Inflammatory macrophage treated with lipopolysaccharide for 4 hours (primary cell): ENCODE measurements at places on chromosomes 2 and 18.

DNA sequence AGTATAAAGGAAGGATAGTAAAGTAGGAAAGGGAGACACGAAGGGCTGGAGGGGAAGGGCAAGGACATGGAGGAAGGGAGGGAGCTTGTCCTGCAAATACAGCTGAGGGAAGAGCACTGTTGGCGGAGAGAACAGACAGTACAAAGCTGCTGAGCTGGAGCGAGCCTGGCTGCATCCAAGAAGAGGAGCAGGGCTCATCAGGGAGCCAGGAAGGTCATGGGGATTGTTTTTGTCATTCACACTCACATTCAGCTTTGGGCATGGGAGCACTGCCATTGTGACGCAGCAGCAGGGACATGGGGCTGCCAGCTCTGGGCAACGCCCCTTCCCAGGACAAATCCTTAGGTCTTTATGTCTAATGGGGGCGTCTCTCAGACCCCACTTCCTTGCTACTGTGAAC lies 125.1 kb downstream of the COPS8 start:
- DNase-seq: no peak

GRCh38 chr18:22742409-22742808 lies 190.7 kb upstream of the RBBP8 start:
- DNase-seq: no peak

DNA sequence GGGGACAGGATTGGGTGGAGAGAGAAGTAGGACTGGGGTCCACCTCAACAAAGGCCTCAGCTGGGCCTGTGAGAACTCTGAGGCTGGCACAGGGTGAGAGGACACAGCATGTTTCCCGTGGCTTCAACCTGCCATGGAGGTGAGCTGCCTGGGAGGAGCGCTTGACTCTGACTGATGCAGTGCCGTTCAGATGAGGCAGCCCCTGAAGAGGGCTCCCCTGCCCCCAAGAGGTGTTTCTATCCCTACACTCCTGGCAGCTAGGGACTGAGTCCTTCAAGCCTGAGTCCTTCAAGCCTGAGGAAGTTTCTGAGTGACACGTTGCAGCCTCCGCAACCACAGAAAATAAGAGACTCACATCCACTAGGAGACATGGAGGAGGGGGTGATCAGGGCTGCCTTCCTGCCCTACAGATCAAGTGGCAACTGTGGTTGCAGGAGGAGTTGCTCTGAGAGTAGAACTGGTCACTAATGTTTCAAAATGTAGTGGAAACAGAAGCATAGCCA lies 49.6 kb upstream of the TMEM177 start:
- DNase-seq: no peak

- DNase-seq: no peak
These were observed 791.1 kb upstream of the SOX11 start for GRCh38 chr2:4900861-4901770.

DNA sequence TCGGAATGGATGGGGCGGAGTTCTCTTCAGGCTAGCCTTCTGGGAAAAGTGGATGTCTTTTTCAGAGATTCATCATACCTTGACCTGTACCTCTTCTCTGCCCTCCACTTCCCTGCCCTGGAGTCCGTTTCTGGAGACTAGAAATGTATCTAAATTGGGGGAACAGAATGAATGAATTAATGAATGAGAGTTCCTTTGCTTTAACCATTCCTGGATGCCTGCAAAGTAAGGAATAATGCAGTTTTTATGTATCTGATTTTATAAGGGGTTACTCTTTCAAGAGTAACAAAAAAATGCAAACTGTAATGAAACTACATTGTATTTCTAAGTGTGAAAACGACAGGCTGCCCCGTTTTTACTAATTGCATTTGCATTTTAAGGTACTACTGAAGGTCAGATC lies 2.0 kb downstream of the SOWAHC start:
- no peak for DNase-seq

GRCh38 chr2:175080479-175080878 lies 75.3 kb upstream of the CHN1 start:
- DNase-seq: no peak

DNA sequence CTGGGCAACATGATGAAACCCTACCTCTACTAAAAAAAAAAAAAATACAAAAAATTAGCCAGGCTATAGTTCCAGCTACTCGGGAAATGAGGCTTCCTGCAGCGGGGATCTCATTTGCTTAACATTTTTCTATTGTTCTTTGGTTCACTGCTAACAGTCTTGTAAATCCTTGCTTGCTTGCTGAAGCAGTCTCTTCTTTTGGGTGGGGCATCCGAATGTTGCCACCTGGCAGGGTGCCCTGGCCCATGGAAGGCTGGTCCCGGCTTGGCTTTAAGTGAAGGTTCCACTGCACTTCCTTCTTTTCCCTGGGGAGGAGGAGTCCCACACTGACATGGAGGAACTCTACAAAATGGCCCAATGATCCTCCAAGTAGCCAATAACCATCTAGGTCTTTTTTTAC lies 6.0 kb upstream of the ANKRD29 start:
- DNase-seq: no peak

GRCh38 chr2:218566296-218566695 lies 1.9 kb downstream of the USP37 start:
- DNase-seq: peak; percentile 16

DNA sequence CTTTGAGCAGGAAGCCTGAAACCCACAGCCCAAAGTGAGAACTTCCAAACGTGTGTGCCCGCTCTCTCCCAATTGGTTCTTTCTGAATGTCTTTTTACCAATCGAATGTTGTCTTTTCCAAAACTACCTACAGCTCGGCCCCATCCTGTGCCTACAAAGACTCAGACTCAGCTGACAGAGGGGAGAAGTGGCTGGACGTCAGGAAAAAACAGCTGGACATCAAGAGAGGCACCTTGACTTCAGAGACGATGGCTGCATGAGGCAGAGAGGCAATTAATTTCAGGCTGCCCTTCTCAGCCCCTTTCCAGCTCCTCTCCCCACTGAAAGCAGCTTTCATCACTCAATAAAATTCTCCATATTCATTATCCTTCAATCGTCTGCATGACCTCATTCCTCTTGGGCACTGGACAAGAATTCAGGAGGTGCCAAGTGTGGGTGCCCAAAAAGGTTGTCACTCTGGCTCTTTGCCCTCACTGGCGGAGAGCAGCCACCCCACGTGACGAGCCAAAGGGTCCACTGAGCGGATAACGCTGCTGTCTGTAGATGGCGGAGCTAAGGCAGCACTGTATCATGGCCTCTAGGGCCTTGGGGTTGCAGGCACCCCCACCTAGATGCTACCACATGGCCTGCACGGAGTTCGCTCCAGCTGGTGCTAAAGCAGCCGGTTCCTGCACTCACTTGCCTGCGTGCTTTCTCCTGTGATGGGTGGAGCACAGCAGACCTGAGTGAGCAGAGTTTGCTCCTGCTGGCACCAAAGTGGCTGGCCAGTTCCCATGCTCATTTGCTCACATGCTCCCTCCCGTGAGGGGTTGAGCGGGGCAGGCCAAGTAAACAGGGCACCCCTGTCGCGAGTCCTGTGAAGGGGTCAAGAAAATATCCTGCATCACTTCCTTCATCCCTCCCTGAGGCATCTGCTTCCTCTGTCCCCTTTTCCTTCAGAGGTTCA lies 37.9 kb downstream of the FAM210A start:
- DNase-seq: no peak

DNA sequence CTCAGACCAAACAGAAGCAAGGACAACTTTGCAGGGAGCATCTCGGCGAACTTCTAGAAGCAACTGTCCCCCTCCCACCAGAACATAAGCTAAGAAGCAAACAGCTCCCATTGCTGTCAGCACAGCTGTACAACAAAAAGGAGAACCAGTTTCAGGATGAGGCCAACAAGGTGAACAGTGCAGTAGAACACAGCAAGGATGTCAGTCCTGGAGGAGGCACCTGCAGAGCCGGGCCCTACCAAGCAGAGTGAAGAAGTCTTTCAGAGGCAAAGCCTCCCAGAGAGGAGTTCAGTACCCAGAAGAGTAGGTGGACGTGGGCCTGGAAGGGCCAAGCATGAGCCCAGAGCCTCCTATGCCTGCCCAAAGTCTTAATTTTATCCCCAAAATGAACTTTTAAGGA lies 1.0 kb downstream of the PASK start:
- DNase-seq: no peak

DNA sequence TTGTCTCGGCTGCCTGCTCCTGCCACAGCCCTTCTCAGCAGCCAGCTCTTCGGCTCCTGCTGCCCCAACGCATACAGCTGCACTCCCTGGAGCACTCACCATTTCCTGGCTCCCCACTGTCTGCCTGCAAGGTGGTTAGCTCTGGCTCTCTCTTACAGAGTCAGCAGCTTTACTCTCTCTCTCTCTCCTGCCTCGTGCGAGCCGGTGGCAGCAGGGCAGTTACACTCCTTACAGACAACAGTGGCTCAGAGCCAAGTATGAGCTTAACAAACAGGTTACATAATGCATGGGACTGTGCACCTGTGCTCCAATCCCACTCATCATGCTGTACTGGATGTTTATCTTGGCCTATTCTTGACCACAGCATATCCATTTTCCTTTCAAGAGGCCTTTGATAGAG lies 47.4 kb upstream of the DNAJC10 start:
- DNase-seq: no peak

DNA sequence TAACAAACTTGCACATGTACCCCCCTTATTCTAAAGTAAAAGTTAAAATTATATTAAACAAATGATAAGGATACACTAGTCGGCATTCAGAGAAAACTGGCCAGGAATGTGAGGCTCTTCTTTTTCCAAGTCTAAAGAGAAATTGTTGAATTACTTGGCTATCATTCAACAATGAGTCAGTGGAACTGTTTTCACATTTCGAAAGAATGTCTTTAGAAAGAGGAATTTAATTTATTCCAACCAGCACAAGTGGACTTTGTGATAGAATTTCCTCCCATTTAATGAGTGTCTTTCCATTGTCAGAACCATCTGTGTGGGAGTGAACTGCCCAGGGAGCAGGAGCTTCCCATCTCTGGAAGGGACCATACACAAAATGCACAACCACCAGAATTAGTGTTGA lies 792.2 kb downstream of the EPHA4 start:
- DNase-seq: no peak

DNA sequence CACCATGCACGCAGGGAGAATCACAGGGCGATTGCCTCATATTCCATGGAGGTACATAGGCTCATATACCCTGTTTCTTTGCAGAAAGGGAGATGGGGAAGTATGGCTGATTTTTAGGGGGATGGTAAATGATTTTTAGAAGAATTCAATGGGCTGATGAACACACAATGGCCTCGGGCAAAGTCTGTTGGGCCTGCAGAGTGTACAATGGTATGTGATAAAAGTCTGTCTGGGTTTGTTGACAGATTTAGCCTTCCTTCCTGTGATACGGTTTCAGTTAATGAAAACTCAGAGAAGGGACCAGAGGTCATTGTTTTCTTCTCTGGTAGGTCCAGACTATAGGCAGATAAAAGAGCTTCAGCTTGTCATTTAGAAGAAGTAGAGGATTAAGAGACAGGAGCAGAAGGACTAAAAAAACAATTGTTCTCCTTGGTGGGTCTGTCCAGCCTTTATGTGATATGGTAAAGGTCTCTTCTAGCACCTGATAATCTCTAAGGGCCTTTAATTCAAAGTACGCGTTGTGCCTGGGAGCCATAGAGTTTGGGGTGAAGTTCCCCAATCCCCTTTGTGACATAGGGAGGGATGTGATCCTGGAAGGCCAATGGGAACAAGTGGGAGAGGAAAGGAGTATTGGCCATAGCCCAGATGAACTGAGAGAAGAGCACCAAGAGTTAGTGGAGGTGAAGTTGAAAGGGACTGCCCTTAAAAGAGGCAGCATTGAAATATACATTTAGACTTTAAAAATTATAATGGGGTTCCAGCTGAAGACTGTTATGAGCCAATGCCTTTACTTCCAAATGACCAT lies 107.5 kb upstream of the SERPINE2 start:
- no peak for DNase-seq

DNA sequence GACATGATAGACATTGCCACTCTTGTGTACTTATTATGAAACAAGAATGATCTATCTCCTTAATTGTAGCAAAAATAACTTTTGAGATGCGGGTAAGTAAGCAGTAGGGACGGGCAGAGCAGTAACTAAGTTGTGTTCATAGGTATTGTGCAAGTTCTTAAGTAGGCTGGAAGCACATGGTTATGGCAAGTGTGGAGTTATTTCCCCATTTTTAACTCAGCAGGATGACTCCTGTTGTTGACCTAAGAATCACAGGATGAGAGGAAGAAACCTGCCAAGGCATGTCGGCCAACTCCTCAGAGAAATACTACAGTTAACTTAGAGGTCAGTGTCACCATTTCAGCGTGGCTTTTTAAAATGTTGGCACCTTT lies 51.1 kb upstream of the FN1 start:
- peak; percentile 96 for DNase-seq

DNA sequence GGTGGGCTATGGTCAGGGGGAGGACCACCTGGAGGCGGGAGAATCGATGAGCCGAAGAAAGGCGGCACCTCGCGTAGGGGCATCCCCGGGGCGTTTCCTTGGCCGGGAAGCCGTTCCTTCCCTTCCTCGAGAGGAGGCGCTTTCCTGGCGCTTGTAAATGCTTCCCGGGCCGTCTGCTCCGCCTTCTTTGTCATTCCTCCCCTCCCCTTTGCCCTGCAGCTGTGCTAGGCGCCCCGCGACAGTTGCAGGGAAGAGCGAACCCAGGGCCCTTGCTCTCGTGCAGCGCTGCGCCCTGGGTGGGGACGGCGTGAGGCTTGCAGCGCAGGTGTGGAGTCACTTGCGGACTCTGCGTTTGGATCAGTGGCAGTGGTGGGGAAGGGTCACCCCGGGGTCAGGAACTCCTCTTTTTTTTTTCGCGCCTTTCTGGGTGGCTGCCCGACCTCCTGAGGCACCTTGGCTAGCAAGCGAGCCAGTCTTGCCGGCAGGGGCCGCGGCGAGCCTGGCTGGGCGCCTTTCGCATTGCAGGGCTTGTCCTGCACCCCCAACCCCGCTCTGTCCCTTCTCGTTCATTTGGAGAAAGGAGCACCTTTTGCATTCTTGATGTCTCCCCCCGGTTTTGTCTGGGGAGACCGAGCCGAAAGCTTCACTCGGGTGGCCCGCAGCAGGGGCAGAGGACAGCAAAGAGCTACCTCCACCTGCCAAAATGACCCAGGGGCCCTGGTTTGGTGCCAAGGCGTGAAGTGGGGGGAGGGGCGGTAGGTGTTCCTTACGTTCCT lies 858 bp downstream of the KCNS3 start:
- DNase-seq: peak; percentile 21

DNA sequence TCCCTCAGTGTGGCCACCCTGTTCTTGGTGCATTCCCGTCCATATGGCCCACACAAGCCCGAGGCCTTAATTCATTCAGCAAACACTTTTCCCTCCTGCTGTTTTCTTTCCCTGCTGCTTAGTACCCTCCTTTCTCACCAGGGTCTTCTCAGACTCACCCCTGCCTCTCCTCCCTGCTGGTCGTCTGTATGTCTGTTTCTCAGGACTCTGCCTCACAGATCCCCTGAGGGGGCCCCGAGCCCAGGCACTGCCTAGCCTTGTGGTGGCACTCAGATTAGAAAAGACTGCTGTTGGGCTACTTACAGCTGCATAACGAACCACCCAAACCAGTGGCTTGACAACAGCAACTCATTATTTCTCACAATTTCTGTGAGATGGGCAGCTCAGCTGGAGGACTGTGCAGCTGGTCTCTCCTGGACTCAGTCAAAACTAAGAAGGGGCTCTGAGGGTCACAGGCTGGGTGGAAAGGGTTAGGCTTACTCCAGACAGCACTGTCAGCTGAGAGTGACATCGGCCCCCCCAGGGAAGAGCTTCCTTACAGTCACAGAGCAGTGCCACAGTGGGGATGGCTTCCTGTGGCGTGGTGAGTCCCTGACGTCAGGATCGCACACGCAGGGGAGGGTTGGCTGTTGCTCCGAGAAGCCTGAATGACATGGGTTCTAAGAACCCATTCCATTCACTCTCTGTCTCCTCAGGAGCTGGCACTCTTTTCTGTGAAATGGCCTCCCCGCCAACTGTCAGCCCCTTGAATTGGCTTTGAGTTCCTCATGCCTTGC lies 139.0 kb downstream of the UXS1 start:
- DNase-seq: no peak
